ENCODE measurements at places on chromosomes 16 and 17.
A peak's percentile ranks its signal among the peaks of the same experiment; 100 is the strongest.

GRCh38 chr17:50459756-50460155, 8.9 kb downstream of the CHAD start:
- no peak for ATAC-seq

DNA sequence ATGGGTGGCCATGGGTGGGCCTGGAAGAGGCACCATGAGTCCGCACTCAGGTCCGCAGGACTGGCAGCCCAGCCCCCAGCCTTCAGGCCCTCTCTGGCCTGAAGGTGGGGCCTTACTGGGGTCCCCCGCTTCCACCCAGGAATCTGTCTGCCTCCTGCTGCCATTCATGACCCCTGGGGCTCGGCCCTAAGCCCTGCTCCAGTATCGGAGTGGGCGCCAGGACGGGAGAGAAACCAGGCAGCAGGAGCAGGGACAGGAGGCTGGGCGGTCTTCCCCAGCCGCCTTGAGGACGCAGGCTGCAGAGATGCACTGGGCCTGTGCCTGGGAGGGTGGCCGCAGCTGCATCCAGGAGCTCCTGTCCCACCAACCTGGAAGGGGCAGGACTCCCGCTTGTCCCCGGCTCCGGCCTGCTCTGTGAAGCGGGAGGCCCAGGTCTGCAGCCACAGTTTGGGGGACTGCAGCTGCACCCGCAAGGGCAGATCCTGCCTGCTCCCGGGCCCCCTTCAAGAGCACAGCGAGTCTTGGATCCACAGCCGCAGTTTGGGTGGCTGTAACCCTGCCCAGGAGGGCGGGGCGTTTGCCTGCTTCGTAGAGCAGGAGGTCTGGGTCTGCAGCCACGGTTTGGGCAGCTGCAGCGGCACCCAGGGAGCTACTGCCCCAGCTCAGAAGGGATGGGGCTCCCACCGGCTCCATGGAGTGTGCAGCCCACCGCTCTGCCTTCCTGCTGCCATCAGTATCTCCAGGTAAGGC, 81.8 kb upstream of the DNAJA2 start:
- ATAC-seq, result no peak

DNA sequence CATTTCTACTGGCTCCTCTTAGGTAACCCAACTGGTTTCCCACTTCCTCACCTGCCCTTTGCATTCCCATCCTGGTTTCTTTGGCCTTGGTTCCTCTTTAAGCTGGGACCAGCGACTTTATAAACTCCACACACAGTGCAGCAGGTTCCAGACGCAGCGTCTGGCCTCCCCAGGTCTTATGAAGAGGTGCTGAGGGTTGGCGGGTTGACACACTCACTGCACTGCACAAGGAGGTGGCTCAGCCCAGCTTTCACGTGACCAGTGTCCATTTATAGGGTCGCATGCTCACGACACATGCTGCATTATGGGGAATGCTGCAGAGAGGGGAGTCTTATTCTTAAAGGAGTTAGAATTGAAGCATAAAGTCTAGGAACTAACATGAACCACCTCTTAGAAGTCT, 70.8 kb downstream of the ZFHX3 start:
- no peak for ATAC-seq

GRCh38 chr16:89621698-89622409, 8.4 kb downstream of the DPEP1 start:
- ATAC-seq, result no peak

GRCh38 chr17:80803451-80804428, 187.9 kb upstream of the CHMP6 start:
- no peak for ATAC-seq

- no peak for ATAC-seq
These were observed 79.6 kb upstream of the CDH11 start for GRCh38 chr16:65201511-65201910.

DNA sequence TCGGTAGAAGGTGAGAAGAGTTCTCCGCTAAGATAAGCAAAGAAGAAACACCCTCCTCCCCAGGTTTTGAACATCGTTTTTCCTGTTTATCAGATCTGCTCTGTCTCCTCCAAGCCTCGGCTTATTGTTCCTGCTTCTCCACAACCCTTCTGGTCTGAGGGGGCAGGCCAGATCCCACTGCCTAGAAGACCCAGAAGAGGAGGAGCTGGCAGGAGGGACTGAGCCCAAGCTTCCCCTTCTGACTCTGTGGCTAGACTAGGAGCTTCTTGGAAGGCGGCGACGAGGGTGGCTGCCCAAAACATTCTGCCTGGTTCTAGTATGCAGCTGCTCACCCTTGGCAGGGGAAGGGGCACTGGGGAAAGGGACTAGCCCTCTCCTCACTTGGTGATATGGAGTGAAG, 5.2 kb upstream of the HOXB5 start:
- no peak for ATAC-seq

- no peak for ATAC-seq
These were observed at the start of gene KRTAP1-5 for GRCh38 chr17:41026715-41027471. Gene KRTAP1-5 (minus strand): TSS chr17:41027208. CDS start chr17:41027155, 53 bp downstream.

- ATAC-seq, result no peak
These were observed 5.0 kb downstream of the CARHSP1 start for GRCh38 chr16:8863594-8864424.

DNA sequence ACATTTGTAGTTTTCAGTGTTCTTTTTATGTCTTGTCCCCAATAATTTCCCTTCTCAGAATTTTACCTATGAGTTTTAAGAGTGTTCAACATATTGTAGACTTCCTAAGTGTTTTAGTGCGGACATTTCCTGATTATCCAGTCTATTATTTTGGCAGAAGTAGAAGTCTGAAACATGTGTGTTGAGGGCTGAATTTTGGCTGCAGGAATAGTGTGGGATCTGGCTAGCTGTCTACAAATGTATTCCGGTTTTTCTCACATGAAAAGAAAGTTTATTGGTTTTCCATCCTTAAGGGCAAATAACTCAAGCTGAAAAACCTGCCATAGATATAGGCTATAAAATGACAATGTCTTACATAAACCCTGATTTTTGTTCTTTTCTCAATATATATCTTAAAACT, 33.0 kb upstream of the CA10 start:
- ATAC-seq, result no peak

DNA sequence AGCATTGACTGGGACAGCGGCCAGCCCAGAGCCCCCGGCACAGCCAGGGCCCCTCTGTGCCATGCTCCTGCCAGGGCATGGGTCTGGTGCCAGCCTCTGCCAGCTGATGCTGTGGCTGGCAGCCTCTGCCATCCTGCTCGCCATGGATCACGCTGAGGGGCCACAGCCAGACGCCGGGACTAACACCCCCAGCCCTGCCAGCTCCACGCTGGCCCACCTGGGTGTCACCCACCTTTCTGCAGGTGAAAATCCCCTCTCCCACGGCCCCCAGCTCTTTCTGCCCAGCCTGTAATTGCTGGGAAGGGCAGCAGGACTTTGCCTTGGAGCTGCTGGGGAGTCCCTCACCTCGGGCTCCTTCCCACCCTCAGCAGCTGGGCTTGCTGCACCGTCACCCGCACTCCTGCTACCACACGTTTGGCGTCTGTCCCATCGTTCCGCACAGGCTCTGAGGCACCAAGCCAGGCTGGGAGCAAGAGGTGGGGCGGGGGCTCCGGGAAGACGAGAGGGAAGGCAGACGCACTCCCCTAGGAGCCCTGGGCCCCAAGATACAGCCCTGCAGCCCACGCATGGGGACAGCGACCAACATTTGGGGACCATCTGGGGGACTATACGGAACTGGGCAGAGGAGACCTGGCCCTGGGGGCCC, 42.0 kb upstream of the ACSF3 start:
- no peak for ATAC-seq

DNA sequence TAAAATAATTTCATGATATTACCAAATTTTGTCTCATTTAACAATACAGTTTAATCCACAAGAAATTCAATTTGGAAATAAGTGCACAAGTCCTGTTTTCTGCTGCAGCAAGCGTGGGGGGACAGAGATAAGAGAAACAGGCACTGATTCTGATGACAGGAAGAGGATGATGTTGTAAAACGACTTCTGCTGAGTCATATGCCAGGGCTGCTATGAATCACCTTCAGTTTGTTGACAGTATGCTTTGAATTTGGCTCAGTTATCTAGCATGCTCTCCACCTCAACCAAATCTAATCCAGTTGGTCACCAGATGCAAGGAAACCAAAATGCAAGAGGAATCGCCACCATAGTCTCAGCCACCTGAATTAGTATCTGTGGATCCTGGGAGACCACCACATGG, 244.1 kb upstream of the MON1B start:
- no peak for ATAC-seq

DNA sequence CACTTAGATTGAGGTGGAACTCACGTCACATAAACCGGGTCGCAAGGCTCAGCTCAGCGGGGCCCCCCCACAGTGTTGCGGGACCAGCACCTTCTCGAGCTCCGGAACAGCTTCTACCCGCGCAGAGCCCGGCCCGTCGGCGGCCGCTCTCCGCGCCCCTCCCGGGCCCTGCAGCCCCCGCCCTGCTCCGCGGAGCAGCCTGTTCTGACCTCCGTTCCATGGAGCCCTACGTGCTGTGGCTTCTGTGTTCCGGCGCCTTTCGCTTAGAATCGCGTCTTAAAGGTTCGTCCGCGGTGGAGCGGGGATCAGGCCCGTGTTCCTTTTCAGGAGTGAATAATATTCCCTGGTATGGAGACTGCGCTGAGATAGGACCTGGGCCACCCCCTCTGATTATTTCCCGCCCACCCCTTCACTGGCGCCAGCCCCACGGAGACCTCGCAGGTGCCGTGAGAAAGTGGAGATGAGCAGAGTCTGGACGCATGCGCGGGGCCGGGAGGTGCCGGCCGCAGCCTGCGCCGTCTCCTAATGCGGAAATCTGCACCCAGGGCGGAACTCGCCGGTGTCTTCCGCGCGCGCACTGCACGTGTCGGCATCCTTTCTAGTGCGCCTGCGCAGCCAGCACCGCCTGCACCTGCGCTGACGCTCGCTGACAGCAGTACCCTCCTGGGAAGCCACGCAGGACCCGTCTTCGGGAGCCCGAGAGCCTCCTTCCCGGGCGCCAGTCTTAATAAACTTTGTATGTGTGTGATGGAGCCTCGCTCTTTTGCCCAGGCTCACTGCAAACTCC, 30.9 kb downstream of the ZNF778 start:
- ATAC-seq, result no peak

- ATAC-seq, result peak; percentile 35
These were observed 8.0 kb downstream of the TNFAIP1 start for GRCh38 chr17:28343491-28343932.

DNA sequence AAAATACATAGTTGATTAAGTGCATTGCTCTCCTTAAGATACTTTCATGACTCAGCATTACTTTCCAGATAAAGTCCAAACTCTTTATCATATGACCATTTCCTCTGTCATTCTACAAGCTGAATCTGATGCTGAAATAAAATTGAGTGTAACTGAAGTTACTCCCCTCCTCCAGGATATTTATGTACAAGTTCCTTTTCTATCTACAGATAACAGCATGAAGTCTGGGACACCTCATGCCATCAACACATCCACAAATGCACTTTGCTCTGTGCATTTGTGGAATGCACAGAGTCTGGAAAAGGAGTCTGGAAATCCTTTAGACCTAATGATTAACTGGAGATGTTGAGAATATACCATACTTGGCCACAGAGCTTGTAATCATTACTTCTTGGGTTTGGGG, 60.5 kb downstream of the ACSM2B start:
- ATAC-seq, result no peak

DNA sequence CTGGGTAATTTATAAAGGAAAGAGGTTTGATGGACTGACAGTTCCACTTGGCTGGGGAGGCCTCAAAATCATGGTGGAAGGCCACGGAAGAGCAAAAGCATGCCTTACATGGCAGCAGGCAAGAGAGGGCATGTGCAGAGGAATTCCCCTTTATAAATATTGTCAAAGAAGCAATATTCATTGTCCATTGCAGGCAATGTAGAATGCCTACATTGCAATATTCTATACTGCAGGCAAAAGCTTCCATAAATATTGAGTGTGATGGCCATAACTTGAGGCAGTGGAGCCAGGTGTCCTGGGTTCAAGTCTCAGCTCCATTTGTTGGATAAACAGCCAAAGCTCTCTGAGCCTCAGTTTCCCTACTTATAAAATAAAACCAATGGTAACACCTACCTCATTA, 322.3 kb downstream of the SHISA9 start:
- ATAC-seq, result no peak

GRCh38 chr16:11105038-11105903, 150.7 kb downstream of the SOCS1 start:
- peak; percentile 93 for ATAC-seq

GRCh38 chr17:81002409-81003361, 11.0 kb downstream of the CHMP6 start:
- ATAC-seq, result no peak

DNA sequence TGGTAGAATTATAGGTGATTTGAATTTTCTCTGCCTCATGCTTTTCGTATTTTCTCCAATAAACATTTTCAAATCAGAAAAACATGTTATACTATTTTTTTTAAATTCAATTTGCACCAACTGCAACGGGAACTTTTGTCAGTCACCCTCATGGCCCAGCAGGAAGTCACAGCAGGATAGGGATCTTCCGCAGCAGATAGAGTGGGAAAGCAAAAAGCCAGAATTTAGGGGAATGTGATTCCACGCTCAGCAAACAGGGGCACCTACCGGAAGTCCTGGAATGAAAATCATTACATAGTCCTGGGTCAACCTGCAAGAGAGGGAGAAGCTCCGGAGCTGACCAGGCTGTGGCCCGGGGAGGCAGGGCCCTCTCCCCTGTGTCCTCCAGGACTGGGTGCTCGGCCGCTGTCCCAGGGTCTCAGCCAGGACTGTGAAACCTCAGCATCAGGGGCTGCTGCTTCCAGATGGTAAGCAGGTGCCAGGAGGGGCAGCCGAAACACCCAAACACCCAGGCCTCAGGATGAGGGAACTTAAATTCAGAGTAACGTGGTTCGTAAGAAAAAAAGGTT, 3.9 kb downstream of the SLC47A2 start:
- ATAC-seq, result no peak

DNA sequence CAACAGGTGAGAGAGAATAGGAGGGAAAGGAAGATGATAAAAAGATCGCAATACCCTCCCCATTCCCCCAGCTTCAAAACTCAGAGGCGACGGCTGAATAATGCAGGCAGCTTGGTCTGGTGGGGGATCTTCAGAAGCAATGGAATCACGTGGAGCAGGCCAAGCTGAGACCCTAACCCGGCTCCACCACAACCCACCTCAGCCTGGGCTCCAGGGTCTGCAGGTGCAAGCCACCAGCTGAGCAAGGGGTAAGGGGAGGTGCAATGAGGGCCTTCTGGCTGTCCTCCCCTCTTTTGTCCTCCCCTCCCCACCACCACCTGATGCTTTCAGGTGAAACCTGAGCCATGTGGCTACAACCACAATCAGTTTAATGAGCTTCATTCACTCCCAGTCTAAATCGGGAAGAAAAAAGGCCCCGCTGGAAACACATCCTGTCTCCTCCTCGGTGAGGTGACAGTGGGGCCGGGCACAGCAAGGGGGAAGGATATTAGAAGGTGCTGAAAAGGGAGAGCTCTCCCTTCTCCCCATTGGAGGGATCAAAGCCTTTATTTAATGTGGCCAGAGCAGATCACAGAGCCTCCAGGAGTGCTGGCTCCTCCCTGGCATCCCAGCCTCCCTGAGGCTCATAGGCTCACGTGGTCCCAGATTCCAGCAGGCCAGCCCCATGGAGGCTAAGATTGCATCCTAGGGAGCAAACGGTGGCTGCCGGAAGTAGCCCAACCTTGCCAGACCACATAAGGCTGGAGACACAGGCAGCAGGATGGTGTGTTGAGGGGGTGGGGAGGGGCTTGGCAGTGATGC, 261.0 kb downstream of the SOX9 start:
- no peak for ATAC-seq

GRCh38 chr17:43627653-43628052, 34.1 kb downstream of the MEOX1 start:
- no peak for ATAC-seq

- ATAC-seq, result no peak
These were observed 8.6 kb downstream of the DGKE start for GRCh38 chr17:56842577-56842976.

- ATAC-seq, result no peak
These were observed 247.2 kb downstream of the NTN1 start for GRCh38 chr17:9268546-9268945.
